ENCODE measurements at places on chromosomes 3 and 15.

DNA sequence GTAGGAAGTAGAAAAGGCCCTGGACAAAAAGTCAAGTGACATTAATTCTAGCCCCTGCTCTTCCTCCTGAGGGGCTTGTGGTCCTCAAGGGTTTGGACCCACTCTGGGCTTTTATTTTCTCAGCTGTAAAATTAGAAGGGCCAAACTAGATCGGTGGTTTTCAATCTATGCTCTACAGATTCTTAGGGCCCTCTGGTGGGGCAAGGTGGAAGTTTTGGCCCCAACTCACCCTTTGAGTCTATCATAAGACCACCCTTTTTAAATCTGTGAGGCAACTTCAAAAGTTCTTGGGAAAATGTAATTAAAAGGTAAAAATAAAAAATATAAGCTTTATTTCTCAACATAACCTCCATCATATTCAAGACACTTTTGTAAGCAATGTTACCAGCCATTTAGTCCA lies 25.6 kb upstream of the CFAP161 start:
- no peak for DNase-seq

- no peak for DNase-seq
These were observed 5.5 kb downstream of the ANKDD1A start for GRCh38 chr15:64917211-64917610.

DNA sequence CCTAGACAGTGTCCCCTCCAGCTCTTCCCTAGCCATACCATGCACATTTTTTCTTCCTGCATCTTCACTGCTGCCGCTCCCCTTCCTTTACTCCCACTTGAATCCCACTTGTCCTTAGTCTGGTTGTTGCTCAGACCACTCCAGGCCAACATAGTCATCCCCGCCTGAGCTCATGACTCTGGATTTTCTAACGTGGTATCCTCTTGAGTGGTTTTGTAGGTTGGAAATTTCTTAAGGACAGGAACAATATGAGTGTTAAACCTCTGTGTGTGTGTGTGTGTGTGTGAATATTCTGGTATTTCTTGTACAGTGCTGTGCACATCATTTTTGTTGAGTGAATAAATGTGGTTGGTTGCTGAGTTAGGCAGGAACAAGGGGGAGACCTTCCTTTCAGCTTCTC lies 3.1 kb downstream of the BAHD1 start:
- DNase-seq, result no peak

- DNase-seq, result no peak
These were observed 384.4 kb upstream of the ARPP21 start for GRCh38 chr3:35254917-35255316.

DNA sequence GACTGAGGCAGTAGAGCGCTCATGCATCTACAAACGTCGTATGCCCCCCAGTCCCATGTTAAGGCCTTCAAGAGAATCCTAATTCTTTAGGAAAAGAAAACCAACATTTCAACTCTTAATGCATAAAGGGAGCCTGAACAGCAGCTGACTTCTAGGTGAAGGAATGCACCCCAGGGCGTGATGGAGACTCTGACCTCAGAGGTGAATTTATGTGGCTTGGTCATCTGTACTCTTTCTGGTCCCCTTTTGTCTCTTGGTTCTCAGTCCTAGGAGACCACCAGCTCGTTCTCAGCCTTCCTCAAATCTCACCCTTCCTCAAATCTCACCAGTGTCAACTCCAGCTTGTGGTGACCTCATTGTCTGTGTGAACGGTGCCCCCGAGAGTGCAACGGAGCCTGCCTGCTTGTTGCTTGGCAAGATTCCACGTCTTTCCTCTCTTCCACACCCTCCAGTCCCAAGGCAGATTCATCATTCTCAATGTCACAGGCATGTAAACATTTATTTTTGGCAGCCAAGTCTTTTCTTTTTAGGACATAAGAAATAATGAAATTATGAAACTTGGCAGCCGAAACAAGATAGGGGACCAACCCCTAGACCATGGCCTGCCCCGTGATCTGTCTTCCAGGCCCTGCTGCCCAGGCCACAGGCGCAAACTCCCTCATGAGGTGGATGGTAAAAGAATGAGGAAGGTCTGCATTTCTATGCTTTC lies 166.2 kb downstream of the ADAMTS17 start:
- DNase-seq, result no peak

Data from T-helper 17 cell (primary cell).